ENCODE measurements at places on chromosomes 2 and 18.

GRCh38 chr18:56649996-56650395 lies 1.2 kb upstream of the WDR7 start:
- no peak for DNase-seq

DNA sequence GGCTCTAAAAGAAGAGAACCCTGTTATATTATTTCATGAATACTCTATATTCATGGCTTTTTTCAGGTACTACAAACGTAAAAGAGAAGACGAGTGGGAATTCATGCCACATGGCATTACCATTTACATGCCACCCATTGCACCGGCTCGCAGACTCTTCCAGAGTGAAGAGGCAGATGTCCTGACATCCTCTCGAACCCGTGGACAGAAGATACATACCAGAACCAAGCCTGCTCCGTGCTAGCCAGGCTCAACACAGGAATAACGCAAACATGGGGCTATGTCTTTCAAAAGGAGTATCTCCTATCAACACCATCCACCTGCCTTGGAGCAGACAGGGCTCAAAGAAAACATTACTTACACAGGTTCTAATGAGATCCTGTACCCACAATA lies 168.8 kb downstream of the THADA start:
- no peak for DNase-seq

- DNase-seq = no peak
Observed at GRCh38 chr2:237488901-237489860, 2.1 kb downstream of the MLPH start.

DNA sequence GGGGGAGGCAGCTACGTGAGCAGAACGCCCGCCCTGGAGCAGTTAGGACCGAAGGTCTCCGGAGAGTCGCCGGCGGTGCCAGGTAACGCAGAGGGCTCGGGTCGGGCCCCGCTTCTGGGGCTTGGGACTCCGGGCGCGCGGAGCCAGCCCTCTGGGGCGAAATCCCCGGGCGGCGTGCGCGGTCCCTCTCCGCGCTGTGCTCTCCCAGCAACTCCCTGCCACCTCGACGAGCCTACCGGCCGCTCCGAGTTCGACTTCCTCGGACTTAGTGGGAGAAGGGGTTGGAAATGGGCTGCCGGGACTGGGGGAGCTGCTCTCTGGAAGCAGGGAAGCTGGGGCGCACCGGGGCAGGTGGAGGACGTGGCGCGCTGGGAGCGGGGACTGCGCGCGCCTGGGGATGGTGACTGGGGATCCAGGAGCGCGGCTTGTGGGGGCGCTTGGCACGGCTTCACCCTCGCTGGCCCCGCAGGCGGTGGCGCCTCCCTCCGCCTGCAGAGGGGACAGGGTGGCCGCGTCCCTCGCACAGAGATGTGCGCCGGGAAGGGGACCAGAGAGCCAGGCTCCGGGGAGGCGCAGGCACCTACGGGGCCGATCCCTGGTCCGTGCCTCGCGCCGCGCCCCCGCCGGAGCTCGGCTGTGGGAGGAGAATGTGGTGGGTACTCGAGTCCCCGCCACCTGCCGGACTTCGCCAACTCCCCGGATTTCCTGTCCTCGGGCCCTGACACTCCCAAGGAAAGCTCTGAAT lies 688 bp downstream of the CDH20 start:
- DNase-seq = no peak

- no peak for DNase-seq
Observed at GRCh38 chr2:219404954-219405353, 13.2 kb upstream of the DES start.

GRCh38 chr2:107595285-107595684 lies 231.4 kb upstream of the RGPD4 start:
- DNase-seq = no peak

DNA sequence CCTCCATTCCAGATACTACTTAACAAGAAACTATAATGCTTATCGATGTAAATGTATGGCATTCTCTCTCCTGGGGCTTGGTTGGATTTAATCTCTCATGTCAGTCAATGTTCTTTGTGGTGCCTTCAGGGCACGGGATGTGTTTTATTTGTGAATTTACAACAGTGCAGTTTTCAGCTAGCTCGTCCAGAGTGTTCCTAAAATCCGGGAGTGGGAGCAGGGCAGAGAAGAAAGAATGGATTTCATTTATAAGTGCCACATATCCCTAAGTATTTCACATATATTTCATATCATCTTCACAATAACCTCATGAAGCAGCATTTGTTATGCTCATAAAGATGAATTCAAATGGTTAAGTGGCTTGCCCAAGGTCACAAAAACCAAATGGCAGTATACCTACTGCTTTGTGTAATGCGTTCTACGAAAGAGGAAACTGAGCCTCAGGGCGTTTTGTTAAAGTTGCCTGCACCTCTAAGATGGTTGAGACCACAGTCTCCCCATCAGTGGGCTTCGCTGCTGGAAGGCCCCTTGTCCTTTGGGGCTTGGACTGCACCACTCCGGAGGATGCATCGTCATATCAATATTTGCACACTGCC lies 134.7 kb upstream of the MGAT5 start:
- DNase-seq = no peak

DNA sequence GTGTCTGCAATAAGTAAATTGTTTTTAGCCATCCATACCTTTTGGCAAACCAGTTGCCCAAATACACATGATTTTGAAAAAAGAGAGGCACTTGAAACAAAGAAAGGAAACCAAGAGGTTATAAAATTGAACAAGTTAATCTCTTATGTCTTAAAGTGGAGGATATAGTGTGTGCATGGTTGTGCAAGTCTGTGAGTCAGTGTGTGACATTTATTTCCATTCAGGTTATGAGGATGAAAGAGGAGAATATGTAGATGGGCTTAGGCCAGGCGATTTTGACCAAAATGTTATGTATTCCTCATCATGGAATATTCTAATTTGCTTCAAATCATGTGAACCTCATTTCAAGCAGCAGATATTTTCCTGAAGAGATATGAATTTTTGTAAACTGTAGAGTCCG lies 123.3 kb downstream of the SETBP1 start:
- no peak for DNase-seq

GRCh38 chr2:201638326-201638725 lies 5.0 kb downstream of the TMEM237 start:
- no peak for DNase-seq

DNA sequence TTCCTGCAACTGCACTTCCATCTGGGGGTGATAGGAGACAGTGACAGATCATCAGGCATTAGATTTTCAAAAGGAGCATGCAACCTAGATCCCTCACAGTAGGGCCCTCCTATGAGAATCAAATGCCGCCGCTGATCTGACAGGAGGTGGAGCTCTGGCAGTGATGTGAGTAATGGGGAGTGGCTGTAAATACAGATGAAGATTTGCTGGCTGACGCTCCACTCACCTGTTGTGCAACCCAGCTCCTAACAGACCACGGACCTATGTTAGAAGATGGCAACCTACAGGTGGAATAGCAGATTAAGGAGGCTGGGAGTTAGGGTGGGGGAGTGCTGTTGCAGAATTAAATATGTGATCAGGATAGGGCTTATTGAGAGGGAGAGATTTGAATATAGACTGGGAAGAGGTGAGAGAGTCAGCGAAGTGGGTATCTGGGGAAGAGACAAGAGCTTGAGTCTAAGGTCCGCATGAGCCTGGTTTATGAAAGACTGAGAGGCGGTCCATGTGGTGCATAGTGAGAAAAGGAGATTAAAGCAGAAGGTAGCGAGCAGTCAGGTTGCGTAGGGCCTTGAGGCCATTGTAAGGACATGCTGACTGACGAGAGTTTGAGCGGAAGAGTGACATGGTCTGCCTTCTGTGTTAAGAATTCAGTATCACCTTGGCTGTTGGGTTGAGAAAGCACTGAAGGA lies 31.3 kb upstream of the TOGARAM2 start:
- DNase-seq = no peak

DNA sequence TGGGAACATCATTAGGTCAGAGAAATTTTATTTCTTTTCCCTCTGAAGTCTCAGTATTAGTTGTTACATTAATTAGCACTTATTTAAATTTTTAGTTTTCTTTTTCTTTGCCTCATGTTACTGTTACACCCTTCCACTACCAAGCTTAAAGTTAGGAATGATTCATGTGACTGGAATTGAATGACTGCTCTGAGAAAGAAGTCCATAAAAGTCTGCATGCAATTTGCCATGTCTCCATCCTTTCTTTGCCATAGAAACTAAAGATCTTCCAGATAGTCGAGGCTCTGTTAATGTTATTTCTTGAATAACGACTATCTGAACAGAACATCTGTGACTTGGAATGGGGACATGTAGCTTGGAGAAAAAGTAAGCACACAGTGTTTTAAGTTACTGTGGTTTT lies 1269.8 kb upstream of the PIK3C3 start:
- no peak for DNase-seq

Measured in activated CD4-positive, alpha-beta T cell treated with anti-CD3 and anti-CD28 coated beads, Interleukin-2, amount 50 U/mL, for 16 hours (primary cell).